ENCODE measurements at places on chromosomes 16 and 17.

- DNase-seq, result peak; percentile 24
Measured at GRCh38 chr17:82752371-82753200, 721 bp downstream of the TBCD start.

- no peak for DNase-seq
Measured at GRCh38 chr17:31880311-31880710, 21.2 kb downstream of the UTP6 start.

- DNase-seq, result peak; percentile 11
Measured at GRCh38 chr17:70405492-70406220, 236.3 kb downstream of the KCNJ2 start.

- peak; percentile 42 for DNase-seq
Measured at GRCh38 chr17:13002761-13003453, 14.9 kb downstream of the ELAC2 start.
